ENCODE measurements at places on chromosomes 13 and 19.

GRCh38 chr13:100108913-100109507 is 20.1 kb downstream of the PCCA start:
- no peak for DNase-seq

DNA sequence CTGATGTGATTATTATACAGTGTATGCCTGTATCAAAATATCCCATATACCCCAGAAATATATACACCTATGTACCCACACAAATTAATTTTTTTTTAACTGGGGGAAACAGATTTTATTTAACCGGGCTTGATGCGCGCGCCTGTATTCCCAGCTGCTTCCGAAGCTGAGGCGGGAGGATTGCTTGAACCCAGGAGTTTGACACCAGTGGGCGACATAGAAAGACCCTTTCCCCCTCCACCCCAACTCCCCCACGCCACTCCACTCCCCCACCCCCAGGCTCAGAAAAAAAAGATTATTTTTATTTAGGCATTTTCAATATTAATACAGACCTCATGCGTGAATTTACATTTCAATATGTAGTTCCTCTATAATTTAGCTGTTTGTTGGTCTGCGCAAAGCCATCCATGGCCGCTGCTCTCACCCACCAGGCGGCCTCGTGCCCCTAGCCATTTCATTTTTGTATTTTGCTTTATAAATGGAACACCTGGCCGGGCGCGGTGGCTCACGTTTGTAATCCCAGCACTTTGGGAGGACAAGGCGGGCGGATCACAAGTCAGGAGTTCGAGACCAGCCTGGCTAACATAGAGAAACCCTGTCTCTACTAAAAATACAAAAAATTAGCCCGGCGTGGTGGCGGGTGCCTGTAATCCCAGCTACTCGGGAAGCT is 836 bp upstream of the VPS36 start:
- DNase-seq = no peak

DNA sequence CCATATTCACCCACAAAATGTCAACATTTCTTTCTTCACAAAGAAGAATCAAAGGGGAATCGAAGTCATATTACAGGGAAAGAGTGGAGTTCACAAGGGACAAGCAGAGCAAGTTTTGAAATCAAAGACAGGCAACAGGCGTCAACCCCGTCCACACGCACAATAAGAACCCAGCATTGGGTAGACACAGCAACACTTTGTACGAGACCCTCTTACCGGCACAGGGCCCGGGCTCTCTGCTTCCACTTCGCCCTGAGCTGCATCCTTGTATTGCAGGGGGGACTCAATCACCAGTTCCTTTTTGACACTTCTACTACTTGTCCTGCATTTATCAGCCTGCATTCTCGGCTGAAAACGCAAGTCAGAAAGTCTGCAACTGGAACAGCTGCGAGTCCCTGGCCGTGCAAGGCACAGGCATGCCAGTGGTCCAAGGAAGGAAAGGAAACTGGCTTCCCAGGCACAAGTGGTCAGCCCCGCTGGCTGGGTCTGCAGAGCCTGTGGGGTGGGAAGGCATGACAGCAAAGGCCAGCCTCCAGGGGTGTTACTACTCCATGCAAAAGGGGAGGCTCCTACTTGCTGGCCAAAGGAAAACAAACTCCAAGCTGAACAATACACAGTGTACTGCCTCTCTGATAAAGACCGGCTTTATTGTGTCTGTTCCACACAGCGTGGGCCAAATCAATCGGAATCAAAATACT is at the start of gene DOCK9:
TSS of gene DOCK9 (minus strand) at position 497 of the 698 bp plus-strand sequence. CDS start at position 342, 155 bp downstream.
- no peak for DNase-seq

DNA sequence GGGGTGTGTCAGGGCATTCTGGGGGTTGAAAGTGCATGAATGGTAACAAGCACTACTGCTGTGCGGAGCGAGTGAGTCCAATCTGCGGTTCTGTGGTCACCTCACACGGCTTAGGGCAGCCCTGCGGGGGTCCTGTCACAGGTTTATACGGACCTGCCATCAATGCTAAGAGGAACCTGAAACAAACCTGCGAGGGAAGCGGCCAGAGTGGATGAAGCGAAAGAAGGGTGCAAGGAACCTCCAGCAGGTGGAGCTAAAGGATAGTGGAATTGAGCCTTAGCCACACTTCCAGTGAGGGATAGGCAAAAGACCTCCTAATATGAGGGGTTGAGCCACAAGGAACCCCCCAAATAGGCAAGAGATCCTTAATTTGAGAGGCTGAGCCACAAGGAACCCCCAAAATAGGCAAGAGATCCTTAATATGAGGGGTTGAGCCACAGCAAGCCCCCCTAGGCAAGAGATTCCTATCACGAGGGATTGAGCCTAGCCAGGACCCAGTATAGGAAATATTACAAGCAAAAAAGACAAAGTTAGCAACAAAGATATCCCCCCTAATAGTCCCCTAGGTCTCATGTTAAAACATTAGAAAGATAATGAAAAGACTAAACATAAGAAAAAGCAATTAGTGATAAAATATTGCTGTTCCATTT is 6.3 kb upstream of the ZNF69 start:
- peak; percentile 34 for DNase-seq

- peak; percentile 2 for DNase-seq
Measured at GRCh38 chr13:46751811-46752635, 44.9 kb downstream of the ESD start.
